ENCODE measurements at places on chromosomes 7 and 10.

DNA sequence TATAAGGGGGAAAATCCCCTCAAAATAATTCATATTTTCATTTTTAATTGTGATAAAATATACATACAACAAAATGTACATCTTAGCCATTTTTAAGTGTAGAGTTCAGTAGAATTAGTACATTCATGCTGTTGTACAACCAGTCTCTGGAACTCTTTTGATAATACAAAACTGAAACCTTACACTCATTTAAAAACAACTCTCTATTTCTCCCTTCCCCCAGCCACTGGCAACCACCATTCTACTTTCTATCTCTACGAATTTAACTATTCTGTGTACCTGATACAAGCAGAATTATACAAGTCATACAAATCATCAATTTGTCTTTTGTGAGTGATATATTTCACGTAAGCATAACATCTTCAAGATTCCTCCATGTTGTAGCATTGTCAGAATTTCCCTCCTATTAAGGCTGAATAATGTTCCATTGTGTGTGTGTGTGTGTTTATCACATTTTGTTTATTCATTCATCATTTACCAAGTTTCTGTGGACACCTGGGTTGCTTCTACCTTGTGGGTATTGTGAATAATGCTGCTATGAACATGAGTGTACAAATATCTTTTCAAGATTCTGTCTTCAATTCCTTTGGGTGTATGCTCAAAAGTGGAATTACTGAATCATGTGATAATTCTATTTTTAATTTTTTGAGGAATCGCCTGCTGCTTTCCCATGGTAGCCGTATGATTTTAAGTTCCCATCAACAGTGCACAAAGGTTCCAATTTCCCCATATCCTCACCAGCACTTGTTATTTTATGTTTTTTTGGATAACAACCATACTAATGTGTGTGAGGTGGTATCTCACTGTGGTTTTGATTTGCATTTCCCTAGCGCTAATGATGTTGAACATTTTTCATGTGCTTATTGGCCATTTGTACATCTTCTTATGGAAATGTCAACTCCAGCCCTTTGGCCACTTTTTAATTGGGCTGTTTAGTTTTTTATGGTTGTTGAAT, 4.7 kb upstream of the EBLN1 start:
- DNase-seq = no peak

- no peak for DNase-seq
Observed at GRCh38 chr7:75559355-75559975, 67.3 kb downstream of the SPDYE5 start.

DNA sequence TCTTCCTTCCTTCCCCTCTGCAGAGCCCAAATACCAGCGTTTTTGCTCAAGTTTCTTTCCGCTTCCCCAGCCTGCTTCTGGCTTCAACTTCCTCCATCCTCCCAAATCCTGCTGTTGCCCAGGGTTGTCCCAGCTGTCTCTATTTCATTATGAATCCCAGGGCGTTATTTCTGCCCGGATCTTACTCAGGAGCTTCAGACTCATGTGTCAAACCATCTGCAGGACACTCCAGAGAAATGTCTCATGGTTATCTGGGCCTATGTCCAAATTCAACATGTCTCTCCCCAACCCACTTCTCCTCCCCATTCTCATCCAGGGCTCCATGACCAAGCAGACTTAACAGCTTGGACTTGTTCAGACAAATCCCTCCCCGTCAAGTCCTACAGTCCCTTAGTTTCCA, 15.6 kb downstream of the ARHGAP22 start:
- no peak for DNase-seq

DNA sequence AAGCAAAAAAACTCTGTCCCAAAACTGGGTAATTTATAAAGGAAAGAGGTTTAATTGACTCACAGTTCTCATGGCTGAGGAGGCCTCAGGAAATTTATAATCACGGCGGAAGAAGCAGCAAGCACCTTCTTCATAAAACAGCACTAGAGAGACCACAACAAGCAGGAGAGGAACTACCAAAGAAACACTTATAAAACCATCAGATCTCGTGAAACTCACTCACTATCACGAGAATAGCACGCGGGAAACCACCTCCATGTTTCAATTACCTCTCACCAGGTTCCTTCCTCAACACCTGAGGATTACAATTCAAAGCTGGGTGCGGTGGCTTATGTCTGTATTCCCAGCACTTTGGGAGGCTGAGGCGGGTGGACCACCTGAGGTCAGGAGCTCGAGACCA, 48.5 kb downstream of the PDIA4 start:
- no peak for DNase-seq

- no peak for DNase-seq
Observed at GRCh38 chr7:28685644-28686417, 272.3 kb downstream of the TRIL start.

DNA sequence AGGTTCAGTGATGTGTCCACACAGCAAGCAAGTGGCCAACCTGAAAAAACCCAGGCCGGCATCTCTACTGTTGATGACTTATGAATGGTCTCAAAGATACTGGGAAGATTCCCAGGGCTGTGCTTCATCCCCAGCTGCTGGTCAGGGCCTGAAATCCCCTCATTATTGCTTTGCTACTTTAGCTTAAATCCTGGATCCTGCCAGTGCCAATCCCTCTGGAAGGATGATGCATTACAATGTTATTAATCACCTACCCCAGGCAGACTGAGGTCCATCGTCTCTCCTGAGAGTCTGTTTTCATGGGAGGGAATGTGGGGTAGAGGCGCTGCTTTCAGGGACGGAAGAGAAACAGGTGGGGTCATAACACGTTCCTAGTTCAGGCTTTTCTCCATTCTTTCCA, 371.6 kb downstream of the RPS24 start:
- DNase-seq = no peak

DNA sequence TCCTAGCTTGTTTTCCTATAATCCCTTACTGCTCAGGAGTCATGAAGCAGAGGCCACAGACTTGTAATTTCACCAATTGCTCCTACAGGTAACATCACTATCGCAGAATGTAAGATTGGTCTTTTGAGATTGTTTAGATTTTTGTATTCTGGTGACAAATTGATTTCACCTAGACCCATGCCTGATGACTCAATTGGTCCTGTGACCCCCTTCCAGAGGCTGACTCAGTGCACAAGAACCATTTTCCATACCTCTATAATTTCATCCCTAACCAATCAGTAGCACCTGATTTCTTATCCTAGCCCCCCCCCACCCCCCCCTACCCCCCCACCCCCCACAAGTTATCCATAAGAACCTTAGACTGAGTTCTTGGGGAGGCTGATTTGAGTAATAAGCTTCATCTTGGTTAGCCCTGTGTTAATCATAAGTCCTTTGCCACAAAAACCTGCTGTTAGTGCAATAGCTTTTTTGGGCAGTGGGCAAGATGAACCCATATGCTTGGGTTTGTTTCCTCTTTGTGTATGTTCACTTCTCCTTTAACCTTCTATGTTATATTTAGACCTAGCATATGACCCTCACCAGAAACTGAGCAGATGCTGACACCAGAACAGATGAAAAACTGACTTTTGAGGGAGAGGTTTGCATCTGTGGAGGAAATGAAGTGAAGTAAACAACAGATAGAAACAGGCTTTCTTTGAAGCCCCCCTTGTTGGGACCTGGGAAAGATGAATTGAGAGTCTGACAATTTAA, 187.1 kb downstream of the KIF20B start:
- DNase-seq = no peak
